ENCODE measurements at places on chromosomes 4 and X.

DNA sequence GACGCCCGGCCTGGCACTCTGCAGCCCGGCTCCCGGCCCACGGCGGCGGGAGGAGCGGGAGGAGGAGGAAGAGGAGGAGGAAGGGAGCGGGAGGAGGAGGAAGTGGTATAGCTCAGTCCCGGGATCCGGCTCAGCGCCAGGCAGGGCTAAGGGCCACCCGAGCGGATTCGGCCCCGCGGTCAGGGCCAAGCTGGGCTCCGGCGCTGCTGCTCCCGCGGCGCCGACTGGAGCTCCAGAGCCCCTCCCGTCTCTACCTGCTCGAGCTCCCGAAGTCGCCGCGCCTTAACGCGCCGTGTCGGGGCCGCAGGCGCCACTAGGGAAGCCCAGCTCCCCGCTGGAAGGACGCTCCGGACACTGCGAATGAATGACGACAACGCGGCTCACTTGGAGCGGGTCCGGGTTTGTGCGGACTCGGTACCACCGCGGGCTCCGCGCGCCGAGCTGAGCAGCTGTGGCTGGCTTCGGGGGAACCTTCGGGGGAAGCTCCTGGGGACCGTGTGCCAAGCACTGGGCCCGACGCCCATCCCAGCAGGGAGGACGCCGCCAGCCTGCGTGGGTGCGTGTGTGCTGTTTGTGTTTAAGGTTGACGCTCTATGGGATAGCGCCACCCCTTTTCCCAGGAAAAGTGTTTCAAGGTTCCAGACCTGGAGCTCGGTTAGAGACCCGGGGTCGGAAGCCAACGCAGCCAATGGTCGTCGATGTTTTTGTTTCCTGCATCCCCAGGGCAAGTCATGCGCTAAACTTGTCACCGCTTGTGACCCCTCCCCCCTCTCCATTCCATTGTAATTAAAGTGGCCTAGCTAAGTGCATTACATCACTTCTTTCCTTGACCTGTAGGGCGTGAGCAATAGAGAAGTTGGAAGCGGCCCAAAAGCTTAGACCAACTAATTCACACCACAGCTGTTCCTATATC, at the start of gene TBC1D9:
TBC1D9 (minus strand) TSS at position 67 of the 913 bp plus-strand sequence. CDS start 340 bp downstream, outside the sequence.
- peak; percentile 24 for DNase-seq

DNA sequence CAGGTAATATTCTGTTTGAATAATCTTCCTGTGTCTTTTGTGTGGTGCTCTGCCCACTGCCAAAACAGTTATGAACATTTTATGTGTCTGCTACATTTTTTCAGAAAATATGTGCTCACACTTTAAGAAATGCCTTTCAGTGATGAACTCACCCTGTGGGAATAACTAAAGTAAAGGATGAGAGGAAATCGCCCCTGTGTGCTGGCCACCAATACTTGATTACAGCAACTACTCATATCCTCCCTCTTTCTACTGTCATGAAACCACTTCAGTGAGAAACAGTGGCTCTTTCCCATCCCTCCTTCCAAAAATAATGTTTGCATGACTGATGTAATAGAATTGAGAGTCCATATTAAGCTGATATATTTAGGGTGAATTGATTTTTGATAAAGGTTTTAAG, 900.9 kb downstream of the RAB28 start:
- DNase-seq = no peak

DNA sequence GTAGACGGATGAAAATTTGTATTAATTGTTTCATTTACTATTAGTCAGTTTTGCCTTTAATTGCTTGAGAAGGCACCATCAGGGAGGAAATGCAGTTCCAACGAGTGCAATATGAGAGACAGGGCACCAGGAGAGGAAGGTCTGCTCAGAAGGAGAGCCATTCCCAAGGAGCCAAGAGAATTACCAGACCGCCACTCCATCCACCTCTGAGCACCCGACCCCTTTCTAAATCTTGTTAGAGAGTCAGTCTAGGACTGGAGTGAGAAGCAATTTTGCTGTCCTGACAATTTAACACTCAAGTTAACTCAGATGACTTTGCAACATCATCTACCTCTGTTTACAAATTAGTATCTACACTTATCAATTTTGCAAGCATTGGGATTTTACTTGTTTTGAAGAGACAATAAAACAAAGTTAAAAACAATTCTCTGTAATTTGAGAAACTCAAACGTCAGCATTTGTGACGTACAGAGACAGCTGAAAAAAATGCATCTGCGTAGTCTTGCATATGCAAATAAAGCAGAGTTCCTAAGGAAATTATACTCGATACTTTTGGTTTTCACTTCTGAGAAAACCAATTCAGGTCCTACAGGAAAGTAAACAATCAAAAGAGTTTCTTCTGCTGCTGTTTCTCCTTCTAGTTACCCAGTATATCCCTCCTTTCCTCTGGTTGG, 1704.7 kb upstream of the TENM3 start:
- no peak for DNase-seq

- no peak for DNase-seq
Observed at GRCh38 chrX:105696870-105697269, 125.5 kb upstream of the NRK start.

DNA sequence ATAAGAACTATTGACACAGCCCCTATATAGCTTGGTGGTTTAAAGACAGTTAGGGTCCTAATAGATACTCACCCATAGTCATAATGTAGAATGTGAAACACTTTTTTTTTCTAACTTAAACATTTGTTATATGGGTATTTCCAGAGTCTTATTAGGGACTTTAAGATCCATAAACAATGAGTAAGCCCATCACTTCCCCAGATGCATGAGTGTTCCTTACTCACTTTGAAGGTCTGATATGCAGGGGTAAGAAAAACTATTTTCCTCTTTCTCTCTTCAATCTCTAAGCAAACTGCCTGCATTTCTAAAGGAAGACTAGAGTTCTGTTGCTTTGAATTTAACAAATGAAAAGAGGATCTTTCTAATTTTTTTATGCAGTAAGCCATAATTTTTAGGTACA, 443.6 kb upstream of the PITX2 start:
- DNase-seq = no peak

GRCh38 chr4:172348426-172348825, 535.2 kb downstream of the GALNTL6 start:
- DNase-seq = no peak

DNA sequence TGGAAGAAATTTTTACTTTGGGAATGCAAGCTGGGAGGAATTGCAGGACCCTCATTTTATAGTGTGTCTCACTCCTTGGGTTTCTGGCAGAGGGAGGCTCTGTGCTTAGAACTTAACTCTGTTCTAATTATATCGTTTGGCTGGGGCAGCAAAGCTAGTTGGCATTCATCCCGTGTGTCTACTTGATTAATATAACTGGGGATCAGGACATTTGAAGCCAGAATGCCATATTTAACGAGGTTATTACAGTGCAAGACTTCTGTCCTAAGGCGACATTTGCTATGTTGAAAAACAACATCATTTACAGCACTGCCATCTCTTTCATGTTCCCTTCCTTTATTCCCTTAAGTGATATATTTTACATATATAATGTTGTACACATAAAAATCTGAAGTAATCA, 179.1 kb upstream of the TBC1D9 start:
- DNase-seq = no peak

DNA sequence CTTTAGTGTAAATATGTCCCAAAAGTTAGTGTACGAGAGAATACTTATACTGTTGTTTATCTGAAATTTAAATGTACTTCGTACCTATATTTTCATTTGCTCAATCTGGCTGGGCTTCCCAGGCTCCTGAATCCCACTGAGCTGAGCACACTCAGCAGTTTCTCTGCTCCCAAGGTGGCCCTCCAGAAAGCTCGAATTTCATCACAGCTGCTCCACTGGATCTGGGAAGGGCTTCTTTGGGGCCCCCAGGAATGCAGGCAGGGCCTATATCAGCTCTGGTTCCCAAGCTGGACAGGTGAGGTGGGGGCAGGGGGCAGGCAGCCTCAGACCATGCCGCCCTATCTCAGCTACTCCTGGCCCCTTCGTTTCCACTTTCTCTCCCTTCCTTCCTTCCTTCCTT, 1.5 kb upstream of the FATE1 start:
- DNase-seq = no peak

DNA sequence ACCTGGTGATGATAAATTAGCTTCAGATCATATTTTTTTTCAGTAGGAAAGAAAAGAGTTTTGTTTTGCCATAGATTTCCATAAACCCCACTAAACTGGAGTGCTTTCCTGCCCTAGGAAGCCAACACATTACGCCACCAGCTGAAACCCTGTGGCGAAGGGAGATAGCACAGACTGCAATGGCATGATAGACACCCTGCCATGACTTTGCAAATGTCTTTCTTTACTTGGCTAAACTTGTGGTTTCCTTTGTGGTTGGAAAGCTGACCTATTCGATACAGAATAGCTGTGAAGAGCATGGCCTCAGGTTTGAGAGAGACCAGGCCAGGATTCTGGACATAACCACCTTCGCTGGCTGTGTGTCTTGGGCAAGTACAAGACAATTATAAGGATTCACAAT, 19.1 kb downstream of the MFAP3L start:
- DNase-seq = no peak

- DNase-seq = no peak
Observed at GRCh38 chr4:42123071-42123644, 29.3 kb downstream of the BEND4 start.

DNA sequence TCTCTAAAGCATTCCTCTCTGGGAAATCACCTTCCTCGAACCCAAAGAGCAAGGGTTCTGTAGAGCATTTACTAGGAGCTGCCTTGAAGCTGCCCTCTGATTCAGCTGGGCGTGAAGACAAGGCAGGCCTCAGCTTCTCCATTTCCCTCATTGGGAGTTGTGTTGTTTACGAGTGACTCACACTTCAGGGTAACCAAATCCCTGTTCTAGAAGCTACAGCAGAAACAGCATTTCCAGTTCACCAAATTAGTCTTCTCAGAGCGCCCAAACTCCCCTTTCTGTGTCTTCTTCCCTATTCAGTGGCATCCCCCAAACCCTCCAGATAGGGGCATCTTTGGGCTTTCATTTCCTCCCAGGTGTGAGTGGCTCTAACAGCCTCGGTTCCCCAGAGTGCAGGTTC, 863 bp upstream of the XPNPEP2 start:
- no peak for DNase-seq

- no peak for DNase-seq
Observed at GRCh38 chrX:10115082-10115481, 41.7 kb upstream of the CLCN4 start.

GRCh38 chr4:69518538-69519198, 23.0 kb upstream of the UGT2B4 start:
- DNase-seq = no peak

Measured in SHP77 (cell line).